ENCODE measurements at places on chromosomes 11 and 22.

DNA sequence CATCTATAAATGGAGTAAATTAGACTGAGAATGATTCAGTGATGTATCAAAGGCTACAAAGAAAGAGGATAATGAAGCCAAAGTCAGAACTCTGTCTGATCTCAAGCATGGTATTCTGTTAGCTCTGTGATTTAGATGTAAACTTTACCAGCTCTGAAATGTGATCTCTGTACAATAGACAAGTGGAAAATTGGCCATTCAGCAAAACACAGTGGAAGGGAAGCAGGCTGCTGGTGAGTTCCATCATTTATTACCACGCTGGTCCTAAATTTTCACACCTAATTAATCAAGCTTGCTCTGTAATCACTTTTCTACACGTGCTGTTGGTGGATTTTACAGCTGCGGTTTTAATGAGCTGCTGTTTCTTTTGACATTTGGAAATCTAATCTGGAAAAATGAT is 145.1 kb upstream of the OPCML start:
- no peak for DNase-seq

DNA sequence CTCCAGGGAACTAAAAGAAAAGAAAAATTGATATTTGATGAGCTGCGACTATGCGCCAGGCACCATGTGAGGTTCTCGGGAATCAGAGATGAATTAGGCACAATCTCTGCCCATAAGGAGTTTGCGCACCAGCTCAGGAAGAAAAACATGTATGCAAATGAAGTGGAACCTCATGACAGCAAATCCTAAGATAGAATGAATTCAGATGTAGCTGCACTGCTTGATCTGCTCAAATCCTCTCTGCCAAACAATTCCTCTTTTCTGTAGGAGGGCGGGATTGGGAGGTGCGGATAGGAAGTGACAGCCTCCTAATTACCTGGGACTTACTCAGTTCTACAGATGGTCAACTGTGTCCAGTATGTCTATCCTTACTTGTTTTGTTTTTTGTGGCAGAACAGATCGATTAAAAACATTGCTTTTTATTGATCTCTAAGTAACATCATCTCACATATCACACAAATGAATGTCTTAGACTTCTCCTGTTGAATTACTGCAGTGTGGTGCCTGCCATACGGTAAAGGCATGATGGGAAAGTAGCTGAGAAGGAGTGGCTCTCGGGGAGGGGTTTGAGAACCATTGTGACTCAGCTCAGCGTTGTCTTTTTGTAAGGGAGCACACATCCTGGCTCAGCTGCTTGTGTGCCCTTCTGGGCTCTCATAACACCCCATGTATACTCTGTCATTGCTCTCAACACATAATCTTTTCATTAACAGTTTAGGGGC is 13.9 kb downstream of the CRTAM start:
- no peak for DNase-seq

DNA sequence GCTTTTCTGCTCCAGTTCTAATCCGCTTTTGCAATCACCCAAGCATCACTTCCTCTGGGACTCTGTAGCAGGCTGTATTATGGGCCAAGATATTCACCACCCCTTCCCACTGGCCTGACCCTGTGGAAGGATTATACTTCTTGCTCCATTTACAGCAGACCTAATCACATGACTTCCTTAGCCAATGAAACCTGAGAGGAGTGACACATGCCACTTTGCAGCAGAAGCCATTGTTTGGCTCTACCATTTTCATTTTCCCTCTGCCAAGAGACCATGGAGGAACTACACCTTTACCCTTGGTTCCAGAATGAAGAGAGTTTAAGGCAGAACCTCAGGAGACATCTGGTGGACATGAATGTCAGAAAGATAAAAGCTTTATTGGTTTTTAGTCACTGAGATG is 134.9 kb upstream of the HSD17B12 start:
- DNase-seq: no peak

GRCh38 chr11:70116386-70117065 is 38.4 kb downstream of the ANO1 start:
- no peak for DNase-seq

DNA sequence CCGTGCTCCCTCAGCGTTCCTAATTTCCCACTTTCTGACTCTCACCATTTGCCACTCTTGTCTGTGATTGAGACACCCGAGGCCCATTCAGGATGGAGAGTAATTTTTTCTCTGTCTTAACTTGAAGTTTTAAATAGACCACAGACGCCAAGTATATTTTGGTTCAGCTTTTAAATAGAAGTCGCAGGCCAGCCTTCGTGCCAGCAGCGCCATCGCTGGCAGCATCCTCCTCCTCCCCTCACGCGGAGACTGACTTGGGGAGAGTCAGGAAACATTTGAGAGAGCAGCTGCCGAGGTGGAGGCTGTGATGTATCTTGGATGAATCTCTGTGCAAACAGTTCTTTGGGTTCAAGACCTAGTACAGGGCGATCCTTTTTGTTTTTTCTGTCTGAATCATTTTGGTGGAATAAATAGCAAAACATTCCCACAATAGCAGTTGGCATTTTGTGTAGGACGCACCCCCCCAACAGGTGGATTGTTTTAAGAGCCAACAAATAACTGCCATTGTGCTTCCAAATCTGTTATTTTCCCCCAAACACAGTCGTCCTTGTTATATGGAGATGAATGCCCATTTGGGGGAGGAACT is 889 bp upstream of the DMC1 start:
- DNase-seq: peak; percentile 62

GRCh38 chr11:83220260-83220659 is 26.7 kb downstream of the ANKRD42 start:
- DNase-seq: no peak

- DNase-seq: peak; percentile 67
Observed at GRCh38 chr22:17411213-17411612, 42.0 kb downstream of the CECR2 start.

- no peak for DNase-seq
Observed at GRCh38 chr22:43485502-43486089, 73.8 kb downstream of the MPPED1 start.

- no peak for DNase-seq
Observed at GRCh38 chr11:108527382-108527781, 29.2 kb upstream of the POGLUT3 start.

GRCh38 chr11:122141725-122142124 is 25.7 kb upstream of the BLID start:
- no peak for DNase-seq

DNA sequence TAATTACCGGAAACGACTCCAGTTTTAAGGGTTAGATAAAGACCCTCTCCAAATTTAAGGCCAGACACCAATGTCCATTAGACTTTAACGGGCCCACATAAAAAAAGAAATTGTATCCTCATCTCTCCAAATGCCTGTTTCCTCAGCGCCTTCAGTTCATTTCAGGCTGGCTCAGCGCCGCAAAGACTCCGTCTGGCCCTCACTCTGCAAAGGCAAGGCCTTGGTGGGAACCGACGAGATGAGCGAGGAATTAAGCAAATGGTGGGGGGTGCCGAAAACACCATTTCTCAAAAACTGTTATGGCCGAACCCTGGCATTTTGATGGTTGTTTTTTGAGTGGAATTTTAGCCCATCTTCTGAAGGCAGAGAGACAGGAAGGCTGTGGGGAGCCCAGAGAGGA is 15.7 kb downstream of the MN1 start:
- no peak for DNase-seq

DNA sequence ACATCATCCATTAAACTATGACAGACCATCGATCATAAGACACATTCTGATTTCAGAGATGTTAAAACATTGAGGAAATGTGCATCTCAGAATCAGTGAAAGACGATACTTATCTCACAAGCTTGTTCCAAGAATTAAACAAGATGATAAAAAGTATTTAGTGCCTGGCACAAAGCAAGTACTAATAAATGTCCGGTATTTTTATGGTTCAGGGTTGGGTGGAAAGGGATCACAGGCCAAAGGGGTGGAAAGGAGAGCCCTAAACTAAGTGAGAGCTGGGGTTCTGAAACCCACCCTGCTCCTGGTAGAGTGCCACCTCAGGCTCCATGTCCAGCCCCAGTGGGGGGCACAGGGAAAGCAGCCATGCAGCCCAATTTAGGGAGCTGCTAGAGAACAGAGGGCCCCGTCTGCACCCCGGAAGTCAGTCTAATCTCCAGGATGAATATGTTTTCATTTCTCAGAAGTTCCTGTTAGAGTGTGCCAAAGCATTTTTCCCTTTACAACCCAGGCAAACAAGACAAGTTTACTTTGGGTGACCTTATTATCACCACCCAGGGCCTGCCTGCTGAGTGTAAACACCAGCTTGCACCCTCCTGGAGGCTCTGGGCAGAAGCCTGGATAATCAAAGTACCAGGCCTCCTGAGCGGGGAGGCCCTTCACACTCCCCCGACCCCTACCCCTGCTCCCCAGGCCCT is 3.8 kb upstream of the CREB3L1 start:
- no peak for DNase-seq

GRCh38 chr11:99601179-99601578 is 580.4 kb downstream of the CNTN5 start:
- DNase-seq: no peak

DNA sequence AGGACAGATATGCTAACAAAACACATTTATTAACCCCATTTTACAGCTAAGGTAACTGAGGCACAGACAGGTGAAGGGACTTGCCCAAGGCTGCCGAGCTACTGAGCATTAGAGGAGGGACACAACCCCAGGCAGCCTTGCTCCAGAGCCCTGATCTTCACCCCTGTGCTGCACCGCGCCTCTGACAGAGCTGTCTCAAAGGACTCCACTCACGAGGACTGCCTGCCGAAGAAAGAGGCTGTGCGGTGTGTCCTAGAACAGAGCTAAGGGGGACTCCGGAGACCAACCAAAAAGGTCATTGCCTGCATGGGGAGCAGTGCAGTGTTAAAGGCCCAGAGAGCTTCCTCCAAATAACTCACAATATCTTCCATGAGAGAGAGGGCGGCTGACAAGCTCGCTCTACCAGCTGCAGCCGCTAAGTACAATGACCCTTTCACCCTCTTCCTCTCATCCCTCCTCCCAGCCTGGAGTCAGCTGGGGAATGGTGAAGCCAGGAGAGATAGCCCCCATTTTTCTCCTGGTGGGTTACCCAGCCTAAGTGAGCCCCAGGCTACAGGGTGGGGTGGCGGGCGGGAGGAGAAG is 119.2 kb downstream of the DSCAML1 start:
- no peak for DNase-seq

DNA sequence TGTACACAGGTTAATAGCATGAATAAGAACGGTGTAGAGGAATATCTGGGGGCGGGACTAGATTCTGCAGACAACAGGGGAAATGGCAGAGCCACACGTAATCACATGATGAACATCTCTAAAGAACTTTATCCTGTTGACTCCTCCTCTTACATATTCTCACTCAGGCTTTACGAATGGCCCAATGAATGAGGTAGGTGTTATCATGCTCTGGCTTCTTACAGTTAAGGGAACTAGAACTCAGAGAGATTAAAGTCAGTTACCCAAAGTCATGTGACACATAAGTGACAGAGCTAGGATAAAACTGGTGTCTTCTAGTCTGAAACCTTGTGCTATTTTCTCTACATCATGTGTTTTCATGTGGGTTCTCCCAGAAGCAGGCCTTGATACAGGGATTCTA is 49.0 kb upstream of the BMAL1 start:
- DNase-seq: no peak

GRCh38 chr22:25362883-25363240 is 143.4 kb downstream of the CRYBB2 start:
- DNase-seq: no peak

GRCh38 chr11:16818284-16818683 is 79.8 kb downstream of the C11orf58 start:
- no peak for DNase-seq

- no peak for DNase-seq
Observed at GRCh38 chr11:32526760-32527159, 56.9 kb upstream of the EIF3M start.

DNA sequence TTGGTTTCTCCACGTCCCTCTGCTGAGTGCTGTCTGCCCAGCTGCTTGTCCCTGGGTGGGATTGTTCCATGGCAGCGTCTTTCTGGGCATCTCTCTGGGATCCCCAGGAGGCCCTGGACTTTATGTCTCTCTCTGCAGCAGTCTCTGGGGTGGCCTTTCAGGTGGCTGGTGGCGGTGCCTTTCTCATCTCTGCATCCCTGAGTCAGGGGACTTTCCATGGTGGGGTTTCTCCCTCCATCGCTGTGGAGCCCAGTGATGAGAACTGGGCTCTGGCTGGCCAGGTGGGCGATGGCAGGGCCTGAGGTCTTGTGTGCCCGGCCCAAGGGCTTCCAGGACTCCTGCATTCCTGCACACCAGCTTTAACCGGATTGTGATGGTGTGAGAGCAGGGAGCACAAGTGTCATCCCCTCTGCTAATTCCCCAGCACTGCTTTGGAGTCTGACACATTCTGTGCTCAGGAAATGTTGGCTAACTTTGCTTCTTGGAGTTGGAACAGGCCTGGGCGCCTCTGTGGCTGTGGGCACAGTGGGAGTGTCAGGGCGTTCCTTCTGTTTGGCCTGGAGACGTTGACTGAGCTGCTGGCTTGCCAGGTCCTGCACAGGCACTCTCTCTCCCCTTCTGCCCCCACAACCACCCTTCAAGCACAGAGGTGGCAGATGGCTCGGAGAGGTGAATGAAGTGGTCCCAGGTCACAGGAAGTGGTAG is 27.9 kb downstream of the FAM83F start:
- peak; percentile 25 for DNase-seq

GRCh38 chr11:106421676-106422292 is 344.3 kb downstream of the AASDHPPT start:
- DNase-seq: no peak

GRCh38 chr22:24089951-24090350 is 78.8 kb downstream of the CABIN1 start:
- DNase-seq: peak; percentile 6

- DNase-seq: no peak
Observed at GRCh38 chr11:128563942-128564641, 23.3 kb downstream of the ETS1 start.

GRCh38 chr22:44537015-44537414 is 39.0 kb upstream of the RTL6 start:
- no peak for DNase-seq

GRCh38 chr11:13324141-13324540 is 46.6 kb downstream of the BMAL1 start:
- DNase-seq: no peak

GRCh38 chr11:99865951-99866350 is 821.1 kb upstream of the ARHGAP42 start:
- DNase-seq: no peak

GRCh38 chr11:116219171-116219635 is 553.6 kb downstream of the BUD13 start:
- DNase-seq: no peak

GRCh38 chr22:32823024-32823730 is 21.7 kb downstream of the TIMP3 start:
- no peak for DNase-seq

DNA sequence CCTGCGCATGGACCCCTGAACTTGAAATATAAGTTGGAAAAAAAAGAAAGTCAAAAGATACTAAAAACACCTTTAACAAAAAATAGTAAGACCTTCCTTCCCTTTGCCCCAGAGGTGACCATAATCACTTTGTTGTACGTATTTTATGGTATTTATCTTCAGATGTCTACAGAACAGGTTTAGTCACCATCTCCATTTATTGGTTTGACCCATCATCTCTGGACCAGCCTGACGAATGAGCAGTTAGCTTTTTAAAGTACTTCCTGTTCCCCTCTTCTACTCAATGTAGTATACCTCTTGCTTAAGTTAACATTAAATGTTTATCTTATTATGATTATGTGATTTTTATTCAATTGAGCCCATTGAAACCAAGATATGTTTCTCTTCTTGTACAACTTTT is 64.7 kb upstream of the CREB3L1 start:
- no peak for DNase-seq

Measured in right hindlimb (tissue), 1 donor.